ENCODE measurements at places on chromosomes 4 and X. TPM values are rescaled to one million over a fixed set of nuclear protein-coding genes. Genes with fewer than 3 reads are reported as not detected.

TMPRSS11B gene
- polyA plus RNA-seq: not detected

GABRG1 gene
- not detected for polyA plus RNA-seq

MGAT4D gene
- polyA plus RNA-seq: not detected

DNA sequence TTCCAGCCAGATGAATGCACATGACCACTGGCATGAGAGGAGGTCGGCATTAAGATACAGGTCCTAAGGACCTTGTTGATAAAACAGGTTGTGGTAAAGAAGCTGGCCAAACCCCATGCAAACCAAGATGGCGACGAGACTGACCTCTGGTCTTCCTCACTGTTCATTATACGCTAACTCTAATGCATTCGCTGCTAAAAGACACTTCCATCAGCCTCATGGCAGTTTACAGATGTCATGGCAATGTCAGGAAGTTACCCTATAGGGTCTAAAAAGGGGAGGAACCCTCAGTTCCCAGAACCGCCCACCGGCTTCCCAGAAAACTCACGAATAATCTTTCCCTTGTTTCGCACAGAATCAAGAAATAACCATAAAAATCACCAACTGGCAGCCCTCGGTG lies 182.4 kb downstream of the DHRSX start:
- no peak for DNase-seq

DNA sequence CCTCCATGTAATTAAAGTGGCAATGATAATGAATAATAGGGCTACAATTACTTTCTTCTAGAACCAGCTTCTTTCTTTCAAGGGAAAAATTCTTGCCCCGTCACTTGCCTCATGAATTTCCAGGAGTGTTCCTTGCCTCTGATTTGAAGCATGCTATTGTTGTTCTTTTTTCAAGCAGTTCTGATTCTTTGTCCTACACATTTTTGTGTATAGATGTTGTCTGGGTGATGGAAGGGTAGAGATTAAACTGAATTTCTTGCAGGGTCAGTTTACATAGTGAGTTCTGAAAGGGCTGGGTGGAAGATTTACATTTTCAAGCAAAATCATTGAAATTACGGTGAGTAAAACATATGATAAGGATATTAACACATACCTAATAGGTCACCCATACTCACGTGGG lies 107.0 kb upstream of the TENM3 start:
- DNase-seq: no peak

DNA sequence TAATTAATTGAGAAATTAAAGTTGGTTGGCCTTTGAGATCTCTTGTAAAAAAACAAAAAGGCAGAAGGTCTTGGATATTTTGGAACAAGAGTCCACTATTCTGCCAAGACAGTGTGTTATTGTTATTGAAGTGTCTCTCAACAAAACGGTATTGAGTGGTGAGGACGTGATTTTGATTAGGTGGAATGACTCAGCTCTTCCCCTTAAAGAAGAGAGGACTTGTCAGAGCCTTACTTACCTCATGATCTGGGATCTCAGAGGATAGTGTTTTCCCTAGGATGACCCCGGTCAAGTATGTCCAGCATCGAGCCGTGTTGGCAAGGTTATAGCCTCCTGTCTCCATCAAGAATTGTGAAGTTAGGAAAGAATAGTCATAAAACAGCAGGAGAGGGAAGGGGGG lies 110.9 kb downstream of the HDAC8 start:
- no peak for DNase-seq

DNA sequence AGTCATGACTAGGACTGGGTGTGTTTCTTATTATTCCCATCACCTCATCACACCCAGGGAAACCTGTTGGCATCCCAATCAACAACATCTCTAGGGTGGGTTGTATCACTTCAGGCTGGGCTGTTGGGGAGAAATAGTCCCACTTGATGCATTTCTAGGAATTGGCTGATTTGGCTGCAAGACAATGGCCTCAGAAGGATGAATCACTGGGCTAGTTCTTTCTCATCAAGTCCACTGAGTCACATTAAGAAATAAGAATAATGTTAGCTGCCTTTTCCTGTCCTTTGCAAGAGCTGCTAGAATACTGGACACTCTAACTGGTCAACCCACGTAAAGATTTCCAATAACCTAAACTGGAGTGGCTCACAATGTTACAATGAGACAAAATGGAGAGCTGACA lies 104.2 kb downstream of the CHRDL1 start:
- DNase-seq: peak; percentile 48

DNA sequence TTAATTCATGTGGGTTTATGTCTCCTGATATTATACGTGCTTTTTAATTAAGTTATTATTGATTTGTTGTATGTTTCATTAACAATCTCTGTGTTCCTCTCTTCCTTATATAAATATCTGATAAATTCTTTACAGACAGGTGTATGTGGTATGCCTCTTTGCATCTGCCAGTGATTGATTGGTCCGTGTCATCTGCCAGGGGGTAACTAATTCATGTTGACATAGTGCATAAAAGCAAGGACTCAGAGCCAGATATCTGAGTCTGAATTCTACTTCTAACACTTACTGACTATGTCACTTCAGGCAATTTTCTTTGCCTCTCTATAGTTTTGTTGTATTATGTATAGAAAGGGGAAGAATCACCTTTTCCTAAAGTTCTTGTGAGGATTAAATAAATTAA lies 5.2 kb upstream of the AMBN start:
- DNase-seq: no peak
